ENCODE measurements at places on chromosomes 6 and 20.

- DNase-seq: no peak
Measured at GRCh38 chr6:159084493-159085091, 39.8 kb upstream of the TAGAP start.

- no peak for DNase-seq
Measured at GRCh38 chr20:6075428-6076219, 21.8 kb upstream of the LRRN4 start.

DNA sequence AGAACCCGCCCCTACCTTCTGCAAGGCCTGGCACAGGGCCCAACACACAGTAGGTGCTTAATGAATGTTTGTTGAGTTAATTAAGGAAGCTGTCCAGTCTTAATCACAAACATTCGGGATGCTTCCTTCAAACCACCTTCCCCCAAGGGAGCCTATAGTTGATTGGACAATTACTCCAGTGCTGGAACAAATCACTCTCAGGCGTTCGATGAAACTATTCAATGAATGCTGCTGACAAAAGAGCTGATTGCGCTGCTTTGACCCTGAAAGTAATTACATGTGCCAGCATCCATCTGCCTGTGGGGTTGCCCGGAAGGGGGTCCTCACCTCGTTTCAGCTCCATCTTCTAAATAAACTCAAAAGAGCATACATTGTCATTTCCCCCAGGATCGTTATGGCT, 112.0 kb upstream of the SRSF6 start:
- DNase-seq: no peak

DNA sequence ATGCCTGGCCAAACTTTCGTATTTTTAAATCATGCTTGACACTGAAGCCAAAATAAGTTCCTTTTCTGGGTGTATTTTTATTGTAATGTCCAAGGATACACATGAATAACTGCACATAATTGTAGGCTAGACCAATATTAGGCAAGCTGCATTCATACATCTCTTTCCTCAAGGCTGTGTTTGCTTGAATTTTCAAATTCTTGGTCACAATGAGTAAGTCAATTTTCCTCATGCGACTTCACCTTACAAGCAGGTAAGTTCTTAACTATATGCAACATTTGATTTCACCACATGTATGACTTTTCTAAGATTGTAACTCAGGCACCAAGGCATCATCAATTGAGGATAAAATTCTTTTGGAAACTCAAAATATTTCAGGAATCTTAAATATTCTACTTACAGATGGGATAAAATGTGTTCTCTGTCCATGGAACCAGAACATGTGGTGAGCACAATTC, 112.4 kb upstream of the ZNF217 start:
- no peak for DNase-seq

GRCh38 chr6:15460110-15460727, 202.6 kb downstream of the DTNBP1 start:
- DNase-seq: no peak

Data from thoracic aorta (tissue), 2 donors.